Left cardiac atrium (tissue), 4 donors: ENCODE measurements at places on chromosomes 4 and X. TPM values are rescaled to one million over a fixed set of nuclear protein-coding genes. Genes with fewer than 3 reads are reported as not detected.
A peak's percentile ranks its signal among the peaks of the same experiment; 100 is the strongest.

GRCh38 chrX:133563705-133564104 is 148.4 kb upstream of the GPC4 start:
- DNase-seq = no peak

DNA sequence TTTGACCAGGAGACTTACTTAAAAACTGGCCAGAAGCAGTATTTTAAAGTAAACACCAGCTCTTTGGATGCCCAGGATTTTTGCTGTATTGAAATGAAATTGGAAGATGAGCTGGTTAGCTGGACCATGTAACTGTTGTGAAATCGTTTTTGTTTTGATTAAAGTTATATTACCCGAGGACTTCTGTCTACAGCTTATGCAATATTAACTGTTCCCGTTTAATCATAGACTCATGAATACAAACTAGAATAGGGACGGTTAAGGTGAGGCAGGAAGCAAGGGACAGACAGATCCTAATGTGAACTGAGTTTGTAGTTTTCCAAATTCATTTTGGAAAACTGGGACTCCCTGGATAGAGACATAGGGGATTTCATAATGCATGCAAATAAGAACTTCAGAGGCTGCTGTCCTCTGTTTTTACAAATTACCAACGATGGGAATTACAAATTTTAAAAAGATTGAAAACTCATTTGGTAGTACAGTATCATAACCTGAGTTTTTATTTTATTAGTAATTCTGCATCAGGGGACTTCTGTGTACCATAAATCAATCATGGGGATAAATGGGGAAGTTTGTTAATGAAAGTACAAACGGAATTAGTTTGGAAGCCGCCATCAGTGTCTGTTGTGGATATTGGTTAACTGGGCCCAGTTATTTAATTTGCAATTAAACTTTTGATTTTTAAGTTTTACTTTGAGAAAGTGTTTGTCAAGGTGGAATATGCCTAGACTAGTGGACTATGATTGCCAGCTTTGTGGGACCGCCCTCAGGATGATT is 304.4 kb downstream of the AFF2 start:
- no peak for DNase-seq

DNA sequence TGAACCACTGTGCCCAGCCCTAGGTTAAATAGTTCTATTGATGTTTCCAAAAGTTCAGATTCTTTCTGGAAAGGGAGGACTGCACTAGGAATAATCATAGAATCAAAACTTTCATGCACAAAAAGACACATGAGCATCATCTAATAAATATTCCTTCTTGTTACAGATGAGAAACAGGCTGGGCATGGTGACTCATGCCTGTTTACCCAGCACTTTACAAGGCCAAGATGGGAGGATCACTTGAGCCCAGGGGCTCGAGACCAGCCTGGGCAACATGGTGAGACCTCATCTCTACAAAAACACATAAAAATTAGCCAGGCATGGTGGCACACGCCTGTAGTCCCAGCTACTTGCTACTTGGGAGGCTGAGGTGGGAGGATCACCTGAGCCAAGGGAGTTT is 27.7 kb downstream of the LARP7 start:
- DNase-seq = no peak

DNA sequence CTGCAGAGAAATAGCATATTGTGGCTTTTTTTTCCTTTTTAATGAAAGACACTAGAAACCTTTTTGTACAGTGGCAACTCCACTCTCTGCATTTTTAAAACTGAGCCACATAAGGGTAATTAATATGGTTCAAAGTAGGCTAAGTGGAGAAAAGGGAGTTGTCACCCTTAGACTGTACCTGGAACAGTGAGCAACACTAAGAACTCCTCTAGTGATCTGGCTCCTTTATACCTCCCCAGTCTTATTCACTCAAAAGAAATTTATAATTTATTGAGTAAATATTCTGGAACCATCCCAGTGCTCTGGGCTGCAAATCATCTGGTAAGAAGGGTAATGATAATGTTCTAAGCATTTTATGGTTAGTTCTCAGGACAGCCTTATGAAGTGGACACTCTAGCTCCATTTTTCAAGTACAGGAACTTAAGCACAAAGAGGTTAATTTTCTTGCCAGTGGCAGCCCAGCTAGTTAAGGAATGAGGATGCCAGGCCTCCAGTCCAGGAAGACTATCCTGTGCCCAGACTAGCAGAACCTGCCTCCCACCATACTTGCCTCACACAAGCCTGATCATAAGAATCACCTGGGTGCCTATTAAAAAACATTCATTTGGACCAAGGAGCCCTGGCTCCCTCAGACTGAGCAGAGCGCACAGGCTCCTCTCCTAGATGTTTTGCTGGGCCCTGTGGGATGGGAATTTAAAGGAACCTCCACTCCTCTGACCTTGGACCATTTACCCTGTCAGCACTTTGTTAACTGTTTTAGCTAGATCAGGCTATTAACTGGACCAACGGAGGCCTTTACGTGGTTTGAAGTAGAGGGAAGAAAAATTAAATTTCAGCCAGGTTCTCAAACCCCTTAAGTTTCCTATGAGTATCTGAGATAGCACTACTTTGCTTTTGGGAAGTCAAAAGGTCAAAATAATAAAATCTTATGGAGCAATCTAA is 102.6 kb downstream of the PDE5A start:
- DNase-seq = no peak

DNA sequence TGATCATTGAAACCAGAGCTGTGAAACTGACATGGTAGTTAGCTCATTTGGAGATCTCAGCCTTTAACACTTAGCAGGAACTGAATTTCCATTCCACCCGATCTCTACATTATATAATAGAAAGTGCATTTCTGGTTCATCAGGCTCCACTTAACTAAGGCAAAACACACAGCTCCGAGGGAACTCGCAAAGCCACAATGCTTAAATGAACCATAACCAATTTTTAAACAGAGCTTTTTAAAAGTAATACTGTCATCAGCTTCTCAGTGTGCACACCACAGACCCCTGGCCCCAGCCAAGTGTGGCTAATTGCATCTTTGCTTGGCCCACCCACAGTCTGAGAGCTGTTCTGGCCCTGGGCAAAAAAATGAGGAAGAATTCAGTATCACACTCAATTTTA is 66.1 kb downstream of the DCHS2 start:
- DNase-seq = no peak

- peak; percentile 22 for DNase-seq
Measured at GRCh38 chrX:129540722-129541184, 694 bp downstream of the OCRL start.

DNA sequence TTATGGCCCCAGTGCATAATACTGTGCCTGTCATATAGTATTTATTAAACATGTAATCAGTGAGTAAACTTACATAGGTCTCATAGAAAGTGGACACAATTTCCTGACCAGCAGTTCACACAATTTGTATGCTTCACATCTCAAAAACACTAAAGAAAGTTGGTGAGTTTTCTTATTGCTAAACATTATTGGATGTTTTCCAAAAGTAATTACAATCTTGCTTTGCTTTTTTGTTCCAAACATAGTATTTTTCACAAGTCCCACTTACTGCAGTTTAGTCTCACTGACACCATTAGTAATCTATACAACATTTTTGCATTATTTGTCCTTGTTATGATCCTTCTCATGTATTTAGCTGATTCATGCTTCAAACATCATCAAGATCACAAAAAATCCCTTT is 132.5 kb downstream of the TBCK start:
- DNase-seq = no peak

DNA sequence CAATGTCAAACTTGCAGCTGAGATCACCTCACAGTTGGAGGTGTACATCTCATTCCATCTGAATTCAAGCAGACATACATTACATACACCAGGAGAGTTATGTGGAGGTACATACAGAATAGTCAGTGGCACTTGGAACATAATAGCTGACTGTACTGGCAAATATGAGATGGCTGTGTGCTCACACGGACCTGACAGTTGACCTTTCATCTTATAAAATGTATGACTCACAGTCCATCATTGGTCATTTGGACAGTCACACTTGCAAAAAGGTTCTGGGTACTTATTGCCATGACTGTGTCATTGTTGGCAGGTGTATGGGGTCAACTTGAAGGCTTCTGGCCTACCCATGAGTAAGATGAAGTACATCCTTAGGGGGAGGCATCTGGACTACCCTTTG is 88.6 kb upstream of the WDR1 start:
- DNase-seq = no peak

GRCh38 chr4:165927815-165928214 is 54.8 kb downstream of the TLL1 start:
- no peak for DNase-seq

GRCh38 chrX:37752936-37753335 is 26.9 kb upstream of the CYBB start:
- no peak for DNase-seq

- DNase-seq = no peak
Measured at GRCh38 chr4:153183146-153183545, 21.1 kb upstream of the TRIM2 start.

DNA sequence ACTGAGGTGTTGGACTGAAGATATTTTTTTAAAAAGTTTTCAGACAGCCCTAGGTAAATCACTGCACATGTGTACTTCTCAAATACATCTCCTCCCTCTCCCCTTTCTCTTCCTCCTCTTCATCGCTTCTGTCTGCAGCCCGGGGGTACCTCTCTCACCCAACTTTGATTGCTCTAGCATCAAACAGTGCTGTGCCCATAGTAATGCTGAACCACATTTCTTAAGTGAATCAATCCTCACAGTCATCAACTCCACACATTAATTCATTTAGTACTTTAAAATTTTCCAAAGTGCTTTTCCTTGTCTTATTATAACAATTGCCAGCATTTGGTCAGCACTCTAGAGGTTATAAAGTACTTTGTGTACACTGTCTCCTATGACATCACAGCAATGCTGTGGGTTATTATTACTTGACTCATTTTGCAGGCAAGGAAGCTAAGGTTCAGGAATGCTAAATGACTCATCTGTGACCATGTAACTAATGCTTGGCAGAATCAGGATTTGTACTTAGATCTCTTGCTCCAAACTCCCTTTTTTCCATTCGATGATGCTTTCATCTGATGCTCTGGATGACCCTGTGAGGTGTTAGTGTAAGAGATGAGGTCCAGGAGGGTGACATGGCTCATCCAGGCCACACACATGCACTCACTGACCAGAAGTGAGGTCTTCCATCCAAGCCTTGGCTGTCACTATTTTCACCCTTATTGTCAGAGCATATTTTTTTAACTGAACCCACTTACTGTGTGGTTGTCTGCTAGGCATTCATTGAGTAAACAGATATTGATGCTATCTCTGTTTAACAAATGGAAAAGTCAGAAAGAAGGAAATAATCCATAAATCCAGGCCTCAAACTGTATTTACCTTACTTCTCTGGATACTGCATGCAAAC is 58.8 kb downstream of the RHOH start:
- DNase-seq = no peak

GRCh38 chr4:10108391-10108790 is 8.2 kb downstream of the WDR1 start:
- no peak for DNase-seq

GRCh38 chr4:153528705-153529485 is 62.7 kb downstream of the TMEM131L start:
- DNase-seq = no peak

- DNase-seq = no peak
Measured at GRCh38 chr4:151953312-151953711, 192.5 kb upstream of the GATB start.

DNA sequence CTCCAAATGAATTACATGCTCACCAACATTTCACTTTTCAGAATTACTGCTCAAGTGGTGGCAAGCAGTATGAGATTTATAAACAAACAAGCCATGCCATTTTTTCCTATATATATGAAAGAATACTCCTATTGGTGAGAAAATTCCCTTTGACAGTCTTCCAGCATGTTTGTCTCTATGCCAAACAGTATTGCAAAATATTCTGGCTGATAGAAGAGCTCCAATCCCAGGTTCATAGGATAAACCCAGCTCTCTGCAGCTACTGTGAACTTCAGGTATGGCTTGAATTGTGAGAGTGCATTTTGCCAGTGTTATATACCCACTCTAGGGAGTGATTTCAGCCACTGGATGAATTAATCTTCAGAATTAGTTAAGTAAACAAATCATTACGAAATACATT is 108.8 kb downstream of the MAGEC2 start:
- DNase-seq = no peak

GRCh38 chrX:100623001-100623400 is 13.6 kb downstream of the TSPAN6 start:
- DNase-seq = no peak

DNA sequence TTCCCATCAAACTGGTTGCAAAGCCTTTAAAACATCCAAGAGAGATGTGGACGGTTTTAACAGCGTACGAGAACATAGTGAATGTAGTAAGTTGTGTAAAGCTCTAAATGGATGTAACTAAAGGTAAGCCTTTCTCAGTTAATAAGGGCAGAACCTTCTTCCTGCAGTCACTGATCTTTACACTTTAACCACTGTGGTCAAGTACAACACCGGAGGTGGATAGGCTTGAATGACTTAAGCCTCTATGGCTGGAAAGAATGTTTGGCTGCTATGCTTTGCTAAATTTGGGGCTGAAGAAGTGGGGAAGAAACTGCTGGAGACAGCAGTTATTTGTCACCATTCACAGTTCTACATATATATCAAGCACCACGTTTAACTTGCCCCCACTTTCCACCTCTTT is 285.1 kb upstream of the FMR1 start:
- DNase-seq = no peak

DNA sequence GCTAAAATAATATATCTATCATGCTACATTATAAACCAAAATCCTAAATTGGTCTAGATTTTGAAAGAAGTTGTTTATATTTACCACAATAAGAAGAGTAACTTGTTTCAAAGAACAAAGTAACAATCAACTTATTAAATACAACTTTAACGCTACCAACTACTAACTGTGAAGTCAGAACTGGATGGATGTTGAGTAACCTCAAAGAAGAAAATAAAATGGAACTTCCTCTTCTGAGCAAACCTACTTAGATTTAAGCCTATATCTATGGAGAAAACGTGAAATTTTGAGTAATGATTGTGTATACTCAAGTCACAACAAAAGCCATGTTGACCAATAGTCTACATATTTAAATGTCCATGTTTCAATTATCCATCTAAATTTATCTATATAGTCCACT is 25.7 kb downstream of the SH3RF1 start:
- no peak for DNase-seq

DNA sequence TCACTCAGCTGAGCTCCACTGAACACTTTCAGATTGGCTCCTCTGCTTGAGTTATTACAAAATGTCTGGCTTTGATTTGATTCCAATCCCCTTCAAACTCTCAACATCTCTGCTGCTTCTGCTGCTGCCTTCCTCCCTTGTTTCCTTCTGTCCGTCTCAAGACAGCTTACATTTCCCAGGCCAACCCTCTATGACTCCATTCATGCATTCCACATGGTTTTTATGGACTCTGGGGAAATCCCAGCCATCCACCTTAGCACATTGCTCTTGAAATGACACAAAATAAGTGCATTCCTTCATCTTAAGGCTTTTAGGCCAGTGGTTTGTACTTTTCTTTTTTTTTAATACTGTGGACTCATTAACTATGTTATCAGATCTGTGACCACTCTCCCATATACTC is 68.5 kb upstream of the TMEM164 start:
- DNase-seq = no peak

- no peak for DNase-seq
Measured at GRCh38 chrX:133590703-133591505, 175.6 kb upstream of the GPC4 start.

GRCh38 chr4:108544481-108544880 is 75.9 kb upstream of the RPL34 start:
- no peak for DNase-seq

GRCh38 chrX:52166840-52167239 is 17.8 kb upstream of the MAGED4 start:
- no peak for DNase-seq

GRCh38 chr4:24212642-24213041 is 322.8 kb upstream of the PPARGC1A start:
- no peak for DNase-seq

RAB9B gene
- total RNA-seq = 14.6 TPM

ADH5 gene
- total RNA-seq = 136 TPM

OTUD6A gene
- not detected for total RNA-seq

CXorf51B gene
- not detected for total RNA-seq

SSX4B gene
- total RNA-seq = not detected

PDGFC gene
- 18.5 TPM for total RNA-seq
